ENCODE measurements at places on chromosomes 7 and 10. TPM values are rescaled to one million over a fixed set of nuclear protein-coding genes. Genes with fewer than 3 reads are reported as not detected.

GRCh38 chr10:34956756-34957155, 133.4 kb downstream of the CUL2 start:
- no peak overlapping the region for H3K4me3 ChIP-seq
- no peaks in the 10 kb centered on the region for H3K36me3 ChIP-seq
- no peak overlapping the region for H3K27ac ChIP-seq
- peaks cover 15% of the 10 kb centered on the region for H3K27me3 ChIP-seq

GRCh38 chr10:35848412-35848811, 206.3 kb upstream of the FZD8 start:
- no peak overlapping the region for H3K4me3 ChIP-seq
- no peak for DNase-seq
- H3K27ac ChIP-seq = no peak overlapping the region
- H3K36me3 ChIP-seq = no peaks in the 10 kb centered on the region

GRCh38 chr7:42693722-42694121, 218.1 kb downstream of the C7orf25 start:
- no peak for DNase-seq
- H3K4me3 ChIP-seq = no peak overlapping the region
- H3K27me3 ChIP-seq = peaks cover 4% of the 10 kb centered on the region
- H3K4me1 ChIP-seq = no peaks in the 10 kb centered on the region
- H3K27ac ChIP-seq = no peak overlapping the region

DNA sequence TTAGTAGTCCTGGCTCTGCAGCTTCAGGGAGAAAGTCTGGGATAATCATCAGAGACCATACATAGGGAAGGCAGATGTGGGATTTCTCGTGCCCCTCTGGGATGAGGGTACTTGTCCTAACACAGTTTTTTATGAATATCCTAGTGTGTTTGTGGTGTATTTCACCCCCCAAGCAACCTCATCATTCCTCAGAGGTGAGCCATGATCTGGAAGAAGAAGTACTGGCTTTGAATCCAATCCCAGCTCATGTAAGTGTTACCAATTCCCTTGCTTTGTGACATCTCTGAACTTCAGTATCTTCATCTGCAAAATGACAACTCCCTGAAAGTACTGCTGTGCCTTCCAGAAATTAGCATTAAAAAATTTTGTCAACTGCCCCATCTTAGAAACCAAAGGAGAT, 347.5 kb upstream of the ZMIZ1 start:
- no peak for DNase-seq
- no peak overlapping the region for H3K4me3 ChIP-seq
- no peak overlapping the region for H3K27ac ChIP-seq
- peaks cover 23% of the 10 kb centered on the region for H3K27me3 ChIP-seq
- H3K36me3 ChIP-seq = no peaks in the 10 kb centered on the region

DNA sequence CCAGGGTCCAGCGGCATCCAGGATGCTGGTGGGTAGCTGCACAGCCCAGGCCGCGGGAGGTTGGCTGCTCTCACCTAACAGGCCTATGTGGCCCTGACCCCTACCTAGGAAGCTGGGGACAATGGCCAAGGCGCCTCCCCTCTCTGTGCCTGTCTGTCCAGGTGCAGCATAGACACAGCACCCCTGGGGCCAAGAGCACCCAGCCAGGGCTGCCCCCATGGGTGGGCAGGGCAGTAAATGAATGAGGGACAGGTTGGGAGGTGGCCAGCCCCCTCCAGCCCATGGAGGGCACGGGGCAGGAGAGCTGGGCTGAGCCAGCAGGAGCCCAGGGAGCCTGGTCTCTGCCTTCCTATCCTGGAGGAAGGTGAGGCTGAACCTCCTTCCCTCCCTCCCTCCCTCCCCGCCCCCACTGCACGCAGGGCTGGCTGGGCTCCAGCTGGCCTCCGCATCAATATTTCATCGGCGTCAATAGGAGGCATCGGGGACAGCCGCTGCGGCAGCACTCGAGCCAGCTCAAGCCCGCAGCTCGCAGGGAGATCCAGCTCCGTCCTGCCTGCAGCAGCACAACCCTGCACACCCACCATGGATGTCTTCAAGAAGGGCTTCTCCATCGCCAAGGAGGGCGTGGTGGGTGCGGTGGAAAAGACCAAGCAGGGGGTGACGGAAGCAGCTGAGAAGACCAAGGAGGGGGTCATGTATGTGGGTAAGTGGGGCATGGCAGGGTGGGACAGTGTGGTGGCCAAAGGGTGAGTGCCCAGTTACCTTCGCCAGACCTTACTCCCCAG, at the start of gene SNCG:
SNCG (plus strand) TSS at position 484 of the 785 bp plus-strand sequence; CDS start at position 583, 99 bp downstream.
- no peaks in the 10 kb centered on the region for H3K36me3 ChIP-seq
- no peaks in the 10 kb centered on the region for H3K27me3 ChIP-seq
- H3K27ac ChIP-seq = peak within 1 kb of the TSS; percentile 92

Gene NPSR1
- total RNA-seq = not detected

Gene SPDYE2
- not detected for total RNA-seq

Gene CCDC7
- total RNA-seq = 3.9 TPM
